ENCODE measurements at places on chromosomes 5 and 9.
A peak's percentile ranks its signal among the peaks of the same experiment; 100 is the strongest.

- no peak for DNase-seq
These were observed 21.1 kb upstream of the C5orf24 start for GRCh38 chr5:134824681-134825080.

DNA sequence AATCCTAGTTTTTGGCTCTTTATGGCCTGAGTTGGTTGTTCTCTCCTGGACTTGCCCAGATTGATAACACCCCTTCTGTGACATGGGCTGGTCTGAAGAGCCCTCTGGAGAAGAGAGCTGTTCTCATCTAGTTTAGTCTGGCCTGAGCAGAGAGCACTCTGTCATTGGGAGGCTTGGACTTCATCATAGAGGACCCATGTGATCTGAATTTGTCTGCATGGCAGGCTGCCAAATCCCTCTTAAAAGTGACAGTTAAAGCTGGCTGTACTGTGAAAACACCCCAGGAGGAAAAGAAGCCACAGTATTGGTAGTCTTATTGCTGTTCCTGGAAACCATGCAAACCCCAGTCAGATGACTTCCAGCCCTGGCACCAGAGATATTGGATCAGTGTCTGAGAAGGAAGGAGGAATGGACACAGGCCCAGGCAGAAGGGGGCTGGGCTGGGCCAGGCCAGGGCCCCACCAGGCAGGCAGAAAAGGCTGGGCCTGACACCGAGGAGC lies 3.7 kb upstream of the WDR31 start:
- DNase-seq = no peak

DNA sequence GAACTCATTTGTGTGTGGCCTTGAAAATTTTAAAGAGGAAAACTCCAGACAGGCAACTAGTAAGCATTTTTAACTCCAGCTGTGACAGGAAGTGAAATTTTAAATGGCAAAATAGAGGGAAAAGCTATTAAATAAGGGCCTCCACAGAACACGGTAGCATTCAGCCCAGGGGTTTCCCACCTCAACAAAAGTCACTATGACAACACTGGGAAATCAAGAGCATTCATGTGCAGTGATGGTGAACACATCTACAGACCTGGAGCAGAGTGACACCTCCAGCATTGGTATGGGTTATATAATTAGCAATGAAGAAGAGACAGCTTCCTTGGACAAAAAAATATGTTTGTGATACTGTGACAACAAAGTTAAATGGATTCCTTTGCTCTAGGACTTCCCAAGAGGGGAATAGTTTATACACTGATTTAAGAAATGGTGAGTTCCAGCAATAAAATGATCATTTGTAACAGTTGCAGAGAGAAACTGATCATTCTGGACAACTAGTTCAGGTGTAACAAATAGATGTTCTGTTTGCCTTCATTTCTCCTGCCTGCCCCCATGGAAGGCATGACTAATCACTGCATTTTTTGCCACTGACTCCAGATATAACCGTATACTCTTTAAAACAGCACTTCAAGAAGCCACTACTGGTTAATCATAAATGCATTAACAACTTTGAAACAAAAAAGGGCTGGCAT lies 93.3 kb upstream of the SLC44A1 start:
- DNase-seq = no peak

GRCh38 chr5:148336704-148337435 lies 1.5 kb downstream of the SPINK9 start:
- DNase-seq = no peak

DNA sequence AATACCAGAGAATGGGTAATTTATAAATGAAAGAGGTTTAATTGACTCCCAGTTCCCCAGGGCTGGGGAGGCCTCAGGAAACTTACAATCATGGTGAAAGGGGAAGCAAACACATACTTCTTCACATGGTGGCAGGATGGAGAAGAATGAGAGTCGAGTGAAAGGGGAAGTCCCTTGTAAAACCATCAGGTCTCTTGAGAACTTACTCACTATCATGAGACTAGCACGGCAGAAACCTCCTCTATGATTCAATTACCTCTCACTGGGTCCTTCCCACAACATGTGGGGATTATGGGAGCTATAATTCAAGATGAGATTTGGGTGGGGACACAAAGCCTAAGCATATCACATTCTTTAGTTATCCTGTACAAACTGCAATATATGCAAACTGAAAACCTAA lies 609.4 kb downstream of the MTRR start:
- no peak for DNase-seq

GRCh38 chr5:62653864-62654575 lies 75.4 kb downstream of the LRRC70 start:
- DNase-seq = no peak

DNA sequence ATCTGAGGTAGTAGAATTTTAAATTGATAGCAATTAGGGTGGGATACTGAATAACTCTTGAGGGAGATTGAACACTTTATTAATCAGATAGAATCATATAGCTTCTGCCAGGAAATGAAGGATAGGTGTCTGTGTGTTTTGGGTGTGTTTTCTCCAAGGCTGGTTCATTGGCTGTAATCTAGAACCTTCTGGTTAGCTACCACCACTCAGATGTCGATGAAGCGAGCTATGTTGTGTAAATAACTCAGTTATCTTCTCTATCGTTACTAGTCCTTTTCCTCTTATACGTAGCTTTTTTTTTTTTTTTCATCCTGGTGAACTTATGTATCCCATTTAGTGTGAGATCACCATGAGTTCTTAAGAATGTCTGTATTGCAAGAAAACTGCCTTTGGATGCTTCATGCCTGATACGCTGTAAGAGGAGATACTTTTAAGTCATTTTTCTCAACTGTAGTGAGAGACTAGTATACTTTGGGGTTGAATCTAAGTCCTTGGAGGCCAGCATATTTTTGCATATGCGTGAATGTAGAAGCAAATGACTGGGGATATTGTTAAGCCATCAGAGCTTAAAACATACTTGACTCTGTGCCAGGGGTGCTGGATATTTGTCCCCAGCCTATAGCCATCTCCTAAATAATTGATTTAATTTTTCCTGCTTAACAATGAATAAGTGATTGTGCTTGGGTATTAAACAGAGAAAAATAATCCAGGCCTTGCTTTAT lies 2.1 kb downstream of the TNFAIP8 start:
- DNase-seq = no peak

GRCh38 chr5:35056686-35057085 lies 8.9 kb upstream of the AGXT2 start:
- DNase-seq = no peak

GRCh38 chr9:127785933-127786772 lies at the start of gene CDK9:
CDK9 (plus strand) TSS chr9:127786034; CDS start chr9:127786149, 115 bp downstream.
- peak; percentile 95 for DNase-seq

GRCh38 chr5:102539562-102539961 lies 40.8 kb upstream of the SLCO6A1 start:
- no peak for DNase-seq

- DNase-seq = no peak
These were observed 2.4 kb downstream of the GBA2 start for GRCh38 chr9:35746583-35746982.

DNA sequence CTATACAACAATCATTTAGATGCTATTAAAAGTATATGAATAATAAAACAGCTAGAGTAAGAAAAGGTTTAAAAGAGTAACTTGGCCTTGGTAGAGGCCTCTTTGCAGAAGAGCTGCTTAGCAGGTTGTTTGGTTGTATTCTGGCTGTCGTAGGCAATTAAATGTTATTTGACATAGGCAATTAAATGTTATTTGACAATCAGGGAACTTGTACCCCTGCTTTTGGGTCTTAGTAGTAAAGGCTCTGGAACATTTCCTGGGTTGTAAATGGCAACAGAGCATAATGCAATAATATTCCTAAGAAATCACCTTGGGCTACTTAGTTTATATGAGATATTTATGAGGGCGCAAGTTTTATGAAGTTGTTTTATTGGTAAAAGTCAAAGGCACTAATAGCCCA lies 84.4 kb upstream of the SLC28A3 start:
- DNase-seq = no peak

DNA sequence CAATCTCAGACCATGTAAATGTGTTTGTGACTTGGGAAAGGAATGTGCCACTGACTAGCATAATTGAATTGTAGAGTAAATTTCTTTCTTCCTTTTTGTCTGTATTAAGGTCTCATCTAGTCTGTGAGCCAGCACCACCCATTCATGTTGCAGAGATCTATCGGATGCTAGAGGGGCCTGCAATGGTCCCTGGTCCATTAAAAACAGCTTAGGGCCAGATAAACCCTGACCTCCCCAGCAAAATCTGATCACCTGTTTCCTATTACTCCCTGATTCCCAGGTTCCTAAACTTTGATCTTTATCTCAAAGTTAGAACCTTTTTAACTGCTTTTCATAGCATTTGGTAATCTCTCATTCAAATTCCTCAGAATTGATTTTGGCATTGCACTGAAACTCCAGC lies 174.5 kb upstream of the POC5 start:
- no peak for DNase-seq

- no peak for DNase-seq
These were observed 16.9 kb upstream of the NKD2 start for GRCh38 chr5:991472-992267.

DNA sequence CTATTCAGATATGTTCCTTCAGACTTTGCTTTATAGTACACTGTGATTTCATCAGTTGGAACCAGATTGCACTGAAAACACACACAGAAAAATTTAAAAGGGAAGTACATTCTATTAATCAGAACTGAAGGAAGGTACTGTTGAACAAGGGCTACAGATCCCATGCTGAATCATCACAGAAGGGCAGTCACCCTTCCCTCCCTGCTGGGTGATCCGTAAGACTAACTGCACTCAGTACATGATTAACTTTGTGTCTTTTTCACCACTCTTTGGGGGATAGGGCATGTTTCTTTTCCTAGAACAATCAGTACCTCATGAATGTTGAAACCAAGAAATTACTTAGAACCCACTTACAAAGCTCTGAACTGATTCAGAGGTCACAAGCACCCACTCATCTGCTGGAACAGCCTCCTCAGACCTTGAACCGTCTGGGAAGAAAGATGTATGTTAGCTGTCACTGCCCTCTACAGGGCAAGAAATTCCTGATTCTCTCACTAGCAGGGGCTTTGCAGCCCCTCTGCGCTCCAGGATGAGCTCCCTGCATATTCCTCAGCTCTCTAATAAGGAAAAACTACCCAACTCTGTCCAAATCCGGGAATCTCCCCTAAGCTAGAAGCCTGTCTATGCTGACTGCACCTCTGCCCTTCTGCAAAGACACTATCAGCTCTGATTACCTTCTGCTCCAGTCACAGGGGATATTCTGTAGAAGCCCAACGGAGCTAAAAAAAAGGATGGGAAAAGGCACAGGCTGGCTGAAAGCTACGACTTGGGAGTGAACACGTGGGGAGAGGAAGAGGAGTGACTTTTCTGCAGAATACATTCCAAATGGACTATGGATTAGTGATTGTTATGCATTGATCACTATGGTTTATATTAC lies 51.0 kb downstream of the IARS1 start:
- peak; percentile 24 for DNase-seq

DNA sequence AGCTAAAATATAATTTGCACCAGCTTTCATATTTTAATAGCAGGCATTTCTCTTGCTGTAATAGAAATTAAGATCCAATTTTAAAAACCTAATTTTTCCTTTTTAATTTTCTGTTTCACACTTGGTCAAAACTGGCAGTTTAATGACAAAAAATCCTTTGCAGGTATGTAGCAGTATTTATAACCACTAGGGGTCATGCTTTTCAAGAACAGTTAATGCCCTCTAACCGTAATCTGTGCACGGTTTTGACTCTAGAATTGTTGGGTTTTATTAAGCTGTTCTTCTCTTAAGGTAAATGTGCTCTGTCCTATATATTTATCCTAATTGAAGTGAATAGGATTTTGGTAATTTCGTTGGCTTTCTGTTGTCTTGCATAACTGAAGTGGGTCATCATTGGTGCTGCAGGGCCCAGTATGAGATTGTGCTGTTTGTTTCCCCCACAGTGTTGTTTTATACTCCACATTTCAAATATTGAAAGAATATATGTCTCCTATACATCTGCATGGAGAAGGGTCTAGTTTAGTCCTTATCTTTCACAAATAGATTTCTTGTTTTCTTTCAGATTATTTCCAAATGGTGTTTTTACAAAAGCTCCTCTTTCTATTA lies 107.4 kb downstream of the SCAMP1 start:
- no peak for DNase-seq

DNA sequence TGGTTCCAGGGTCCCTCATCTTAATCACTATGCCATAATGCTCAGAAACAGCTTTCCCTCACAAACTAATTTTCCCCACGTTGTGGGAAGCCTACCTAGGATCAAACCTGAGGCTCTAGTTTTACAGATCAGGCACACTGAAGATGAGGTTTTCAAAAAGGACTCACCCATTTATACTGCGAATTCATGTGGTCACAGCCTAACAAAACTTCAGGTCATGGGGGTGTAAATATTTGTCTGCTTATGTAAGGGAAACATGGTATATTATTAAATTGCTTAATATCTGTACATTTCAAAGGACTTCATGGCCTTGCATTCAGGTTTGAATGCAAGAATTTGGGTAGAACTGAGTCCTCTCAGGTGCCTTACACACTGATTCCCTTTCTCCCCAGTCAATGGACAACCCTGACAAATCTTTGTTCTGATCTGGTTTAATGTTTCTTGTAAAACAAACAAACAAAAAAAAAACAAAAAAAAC lies 12.1 kb downstream of the ZFAND5 start:
- DNase-seq = no peak

DNA sequence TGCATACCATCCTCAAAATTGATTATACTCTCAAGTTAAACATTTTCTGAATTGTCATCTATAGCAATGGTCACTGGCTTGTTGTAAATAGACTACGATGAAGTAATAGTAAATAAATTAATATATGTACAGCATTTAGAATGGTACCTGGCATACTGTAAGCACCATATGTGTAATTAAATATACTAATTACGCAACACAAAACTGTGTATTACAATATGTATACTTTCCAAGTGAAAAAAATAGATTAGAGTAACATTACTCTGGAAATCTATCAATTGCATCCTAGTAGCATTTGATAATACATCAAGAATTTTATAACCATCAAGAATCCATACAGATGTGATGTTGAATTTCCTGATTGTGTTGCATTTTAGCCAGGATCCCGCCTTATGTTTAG lies 17.2 kb upstream of the ROR2 start:
- no peak for DNase-seq

DNA sequence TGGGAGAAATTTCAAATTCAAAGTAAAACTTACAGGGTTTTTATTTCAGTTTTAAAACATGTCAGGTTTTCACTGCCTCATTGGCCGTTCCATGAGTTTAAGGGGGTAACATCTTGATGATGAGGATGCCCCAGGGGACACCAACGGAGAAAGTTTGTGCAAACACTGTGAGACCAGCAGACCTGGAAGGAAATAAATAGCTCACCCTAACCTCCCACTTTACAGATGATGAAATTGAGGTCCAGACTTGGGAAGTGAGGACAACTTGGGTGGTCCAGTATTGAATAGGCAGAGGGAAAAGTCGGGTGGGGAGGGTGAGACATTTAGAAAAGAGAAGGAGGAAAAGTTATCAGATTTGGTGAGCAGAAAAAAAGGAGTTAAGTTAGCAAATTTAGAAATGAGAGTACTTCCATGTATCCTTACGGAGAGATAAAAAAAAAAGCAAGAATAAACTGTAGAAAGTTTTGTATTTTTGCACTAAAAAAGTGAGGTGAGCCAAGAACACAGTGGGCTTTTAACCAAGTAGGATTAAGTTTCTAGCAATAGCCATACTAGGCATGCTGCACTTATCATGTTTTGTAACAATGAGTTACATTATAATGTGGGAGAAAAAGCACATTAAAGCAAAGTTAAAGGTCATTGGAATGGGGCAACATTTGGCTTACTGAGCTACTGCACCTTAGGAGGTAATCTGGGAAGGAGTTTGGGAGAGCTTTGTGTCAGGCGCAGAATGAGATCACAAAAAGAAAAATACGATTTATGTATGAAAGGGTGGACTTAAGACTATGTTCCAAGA lies 125.1 kb downstream of the GAS1 start:
- DNase-seq = no peak

Data from endothelial cell (in vitro differentiated cells).